NB4 (cell line): ENCODE measurements at places on chromosomes 1 and 21.
A peak's percentile ranks its signal among the peaks of the same experiment; 100 is the strongest.

- DNase-seq: no peak
Observed at GRCh38 chr1:91764471-91765115, 121.4 kb downstream of the TGFBR3 start.

DNA sequence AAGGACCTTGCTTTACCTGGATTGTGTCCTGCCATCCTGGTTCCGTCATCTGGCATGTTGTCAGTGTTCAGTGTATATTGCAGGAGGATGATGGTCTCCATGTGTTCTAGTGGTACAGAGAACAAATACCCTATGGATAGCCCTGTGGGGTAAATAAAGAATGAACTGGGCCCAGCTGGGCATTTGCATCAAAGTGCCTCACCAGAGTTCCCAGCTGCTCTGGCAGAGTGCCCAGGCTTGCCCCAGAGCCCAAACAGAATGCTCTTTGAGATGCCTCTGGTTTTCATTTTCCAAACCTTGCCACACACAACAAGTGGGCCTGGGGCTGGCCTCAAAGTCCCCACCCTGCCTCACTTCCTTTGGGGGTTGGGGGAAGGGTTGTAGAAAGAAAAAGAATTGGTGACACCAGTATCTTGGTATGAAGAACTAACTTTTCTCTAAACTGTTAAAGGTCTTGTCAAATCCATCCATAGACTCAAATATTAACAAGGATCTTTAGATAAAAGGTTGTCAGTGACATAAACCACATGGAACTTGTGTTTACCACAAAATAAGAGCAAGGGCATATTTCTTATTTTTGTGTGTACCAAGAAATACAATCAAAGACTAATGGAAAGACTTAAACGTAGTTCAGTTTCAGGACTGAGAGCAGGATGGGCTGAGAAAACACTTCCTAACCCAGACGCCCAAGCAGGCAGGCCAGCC lies 82.2 kb downstream of the LMO4 start:
- no peak for DNase-seq

- no peak for DNase-seq
Observed at GRCh38 chr1:230684146-230684545, 29.8 kb downstream of the AGT start.

- DNase-seq: peak; percentile 23
Observed at GRCh38 chr1:41358131-41359021, 2.9 kb upstream of the FOXO6 start.

- DNase-seq: no peak
Observed at GRCh38 chr1:178629252-178630154, 95.5 kb upstream of the RALGPS2 start.

DNA sequence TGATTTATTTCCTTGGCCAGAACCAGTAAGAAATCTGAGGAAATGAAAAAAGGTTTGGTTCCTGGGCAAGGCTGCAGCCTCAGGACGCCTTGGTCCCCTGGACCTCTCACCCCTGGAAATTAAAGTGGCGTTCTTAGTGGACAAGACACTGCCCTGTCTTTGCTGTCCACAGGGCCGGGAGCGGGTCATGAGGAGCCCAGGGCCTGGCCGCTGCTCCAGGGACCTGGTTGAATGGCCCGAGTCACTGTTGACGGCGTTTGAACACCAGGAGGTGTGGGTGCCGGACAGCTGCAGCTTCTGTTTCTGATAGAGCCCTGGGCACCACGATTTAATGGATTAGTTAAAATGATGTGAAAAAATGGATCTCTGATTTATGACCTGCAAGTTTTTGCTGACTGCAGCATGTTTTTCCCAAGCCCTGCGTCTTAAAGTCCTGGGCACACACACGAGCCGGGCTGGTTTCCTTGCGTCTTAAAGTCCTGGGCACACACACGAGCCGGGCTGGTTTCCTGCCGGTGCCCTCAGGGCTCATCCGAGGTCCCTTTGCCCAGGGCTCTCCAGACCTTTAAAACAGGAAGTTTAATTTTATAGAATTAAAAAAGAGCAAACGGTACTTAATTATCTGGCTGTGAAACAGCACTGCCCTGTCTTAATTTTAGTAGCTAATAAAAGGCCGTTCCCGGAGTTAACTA lies 74.1 kb upstream of the ACTRT2 start:
- no peak for DNase-seq

DNA sequence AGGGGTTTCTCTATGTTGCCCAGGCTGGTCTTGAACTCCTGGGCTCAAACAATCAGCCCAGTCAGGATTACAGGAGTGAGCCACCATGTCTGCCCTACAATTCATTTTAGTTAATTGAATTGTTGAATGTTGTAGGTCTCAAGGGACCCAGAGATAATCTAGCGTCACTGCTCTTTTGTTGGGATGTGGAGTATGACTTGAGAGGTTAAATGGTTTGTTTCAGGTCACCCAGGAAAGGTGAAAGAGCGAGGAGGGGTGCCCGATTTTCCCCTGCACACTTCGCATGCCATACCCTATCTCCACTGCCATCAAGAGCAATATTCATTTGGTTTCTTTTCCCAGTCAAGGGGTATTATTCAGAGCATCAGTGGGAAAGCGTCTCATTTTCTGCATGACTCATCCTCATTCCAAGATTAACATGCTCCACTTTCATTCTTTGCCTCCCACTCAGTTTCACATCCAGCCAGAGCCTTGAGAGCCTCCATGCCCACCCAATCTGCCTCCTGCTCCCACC lies 13.1 kb upstream of the SLC30A1 start:
- DNase-seq: no peak

DNA sequence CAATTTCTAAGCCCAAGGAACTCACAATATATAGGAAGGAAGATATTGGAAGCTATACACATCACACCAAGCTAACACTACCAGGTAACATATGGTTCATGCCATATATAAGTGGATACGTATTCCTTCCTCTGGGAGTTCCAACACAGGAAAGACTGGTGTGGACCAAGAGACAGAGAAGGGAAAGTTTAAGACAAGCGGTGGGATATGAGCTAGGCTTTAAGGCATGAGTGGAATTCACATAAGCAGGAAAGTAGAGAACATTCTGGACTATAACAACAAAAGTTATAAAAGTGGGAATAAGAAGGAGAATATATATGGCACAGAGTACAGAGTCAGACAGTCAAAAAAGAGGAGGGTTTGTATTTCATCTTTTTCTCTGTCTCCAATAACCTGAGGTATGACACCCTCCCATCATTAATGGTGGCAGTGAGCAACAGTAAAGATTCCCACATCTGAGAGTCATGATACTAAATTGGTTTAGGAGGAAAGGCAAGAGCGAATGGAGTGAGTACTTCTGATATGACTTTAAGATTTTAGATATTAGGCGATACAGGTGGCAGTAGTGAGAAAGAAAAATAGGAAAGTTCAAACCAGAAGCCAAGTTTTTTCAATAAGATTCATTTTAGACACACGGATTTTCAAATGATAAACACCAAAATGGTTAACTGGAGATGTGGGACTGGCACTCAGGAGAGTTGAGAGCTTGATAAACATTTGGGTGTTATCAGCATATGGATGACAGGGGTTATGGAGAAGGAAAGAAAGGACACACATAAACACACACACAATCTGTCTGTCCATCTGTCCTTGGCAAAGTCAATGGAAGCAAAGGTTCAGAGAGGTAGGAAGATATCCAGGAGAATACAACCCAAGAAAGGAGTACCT lies 87.4 kb upstream of the TTC39A start:
- DNase-seq: no peak

DNA sequence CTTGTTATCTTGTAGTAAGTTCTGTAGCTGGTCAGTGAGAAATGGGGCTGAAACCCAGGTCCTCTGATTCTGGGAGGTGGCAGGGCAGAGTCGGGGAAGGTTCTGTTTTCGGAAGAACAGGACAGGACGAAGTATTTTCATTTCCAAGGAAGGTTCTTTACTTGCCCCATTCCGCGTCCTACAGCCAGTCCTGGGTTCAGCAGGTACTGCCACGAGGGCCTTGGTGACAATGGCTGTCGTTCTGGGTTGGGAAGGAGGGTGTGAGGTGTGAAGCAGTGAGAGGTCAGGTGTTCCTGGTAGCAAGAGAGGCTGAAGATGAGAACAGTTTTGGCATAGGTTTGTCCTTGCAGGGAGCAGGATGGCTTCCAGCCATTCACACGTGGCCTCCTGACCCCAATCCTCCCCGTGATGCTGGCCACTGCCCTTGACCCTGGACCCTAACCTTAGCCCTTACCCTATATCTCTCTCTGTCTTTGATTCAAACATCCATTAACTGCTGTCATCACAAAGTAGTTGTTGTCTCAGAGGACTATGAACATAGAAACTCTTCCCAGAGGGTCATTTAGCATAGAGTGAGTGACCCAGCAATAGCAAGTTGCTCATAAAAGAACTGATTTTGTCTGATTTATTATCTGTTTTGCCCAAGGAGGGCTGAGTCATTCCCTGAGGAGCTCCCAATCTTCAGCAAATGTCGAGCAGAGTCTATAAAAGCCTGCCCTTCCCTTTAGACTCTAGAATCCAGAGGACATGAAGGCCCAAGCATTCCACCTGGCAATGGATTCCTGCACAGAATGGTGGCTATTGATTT lies 25.0 kb downstream of the VASH2 start:
- no peak for DNase-seq

- DNase-seq: no peak
Observed at GRCh38 chr21:43750339-43751033, 25.6 kb downstream of the CSTB start.

- DNase-seq: peak; percentile 14
Observed at GRCh38 chr1:56967900-56968832, 2.4 kb upstream of the C8B start.

GRCh38 chr1:184685116-184685515 lies 69.5 kb downstream of the EDEM3 start:
- DNase-seq: no peak

- peak; percentile 54 for DNase-seq
Observed at GRCh38 chr1:65431111-65431705, 10.7 kb downstream of the LEPR start.

GRCh38 chr1:159854116-159854692 lies 8.3 kb downstream of the VSIG8 start:
- peak; percentile 29 for DNase-seq
